ENCODE measurements at places on chromosomes 7 and 10. TPM values are rescaled to one million over a fixed set of nuclear protein-coding genes. Genes with fewer than 3 reads are reported as not detected.

The LMBR1 gene
- 23.4 TPM for total RNA-seq

The CLCN1 gene
- total RNA-seq = 0.02 TPM

The SFTPA1 gene
- total RNA-seq = not detected

The KIAA1217 gene
- 2.1 TPM for total RNA-seq
